ENCODE measurements at places on chromosomes 13 and 19. TPM values are rescaled to one million over a fixed set of nuclear protein-coding genes. Genes with fewer than 3 reads are reported as not detected.
A peak's percentile ranks its signal among the peaks of the same experiment; 100 is the strongest.

Gene CCDC194
- total RNA-seq: 0.78 TPM

Gene SELENOV
- not detected for total RNA-seq

Gene CLDND2
- total RNA-seq: 5.0 TPM

- DNase-seq: peak; percentile 42
- peaks cover 36% of the 10 kb centered on the region for H3K36me3 ChIP-seq
- H3K27me3 ChIP-seq: no peaks in the 10 kb centered on the region
- no peaks in the 10 kb centered on the region for H3K4me1 ChIP-seq
Observed at GRCh38 chr19:48135411-48135810, 24.8 kb upstream of the PLA2G4C start.

- H3K4me1 ChIP-seq: no peaks in the 10 kb centered on the region
- H3K27me3 ChIP-seq: no peaks in the 10 kb centered on the region
- no peaks in the 10 kb centered on the region for H3K36me3 ChIP-seq
- H3K27ac ChIP-seq: no peak overlapping the region
Observed at GRCh38 chr13:45870232-45870631, 18.7 kb upstream of the SIAH3 start.

- no peaks in the 10 kb centered on the region for H3K4me1 ChIP-seq
- H3K4me3 ChIP-seq: no peak overlapping the region
- no peaks in the 10 kb centered on the region for H3K27me3 ChIP-seq
- no peaks in the 10 kb centered on the region for H3K36me3 ChIP-seq
- DNase-seq: no peak
Observed at GRCh38 chr13:63327584-63327983, 1911.9 kb upstream of the PCDH20 start.

GRCh38 chr13:49533011-49533410 is 37.3 kb downstream of the PHF11 start:
- H3K4me1 ChIP-seq: peaks cover 9% of the 10 kb centered on the region
- DNase-seq: no peak
- H3K27ac ChIP-seq: no peak overlapping the region
- no peak overlapping the region for H3K4me3 ChIP-seq
- H3K27me3 ChIP-seq: no peaks in the 10 kb centered on the region

Gene CGB3
- total RNA-seq: not detected

- H3K4me3 ChIP-seq: no peak overlapping the region
- no peaks in the 10 kb centered on the region for H3K36me3 ChIP-seq
- no peak overlapping the region for H3K27ac ChIP-seq
- H3K4me1 ChIP-seq: no peaks in the 10 kb centered on the region
Observed at GRCh38 chr13:93673885-93674284, 447.3 kb downstream of the GPC6 start.

Measured in activated CD8-positive, alpha-beta T cell treated with anti-CD3 and anti-CD28 coated beads for 36 hours (primary cell).